ENCODE measurements at places on chromosomes 2 and 18.

DNA sequence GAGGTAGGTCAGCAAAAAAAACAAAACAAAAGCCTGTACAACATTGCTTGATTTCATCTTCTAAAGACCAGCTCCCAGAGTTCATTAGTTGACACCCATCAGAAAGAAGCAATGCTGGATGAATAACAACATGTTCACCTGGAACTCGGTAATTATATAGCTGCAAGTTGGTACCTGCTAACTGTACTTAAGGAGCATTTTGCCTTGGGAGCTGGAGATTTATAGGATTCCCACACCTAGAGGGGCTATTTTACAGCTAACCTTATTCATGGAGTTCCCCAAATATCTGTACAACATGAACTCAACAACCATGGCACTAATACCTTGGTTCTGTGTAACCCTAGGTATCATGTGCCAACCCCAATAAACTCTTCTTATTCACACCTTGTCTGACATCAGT is 281.1 kb upstream of the NCKAP5 start:
- DNase-seq, result no peak

GRCh38 chr2:24147364-24147763 is 24.1 kb downstream of the FAM228B start:
- no peak for DNase-seq

GRCh38 chr2:18976168-18976961 is 382.1 kb downstream of the OSR1 start:
- peak; percentile 95 for DNase-seq

- DNase-seq, result peak; percentile 67
Measured at GRCh38 chr2:190979906-190980629, 33.9 kb downstream of the STAT1 start.

DNA sequence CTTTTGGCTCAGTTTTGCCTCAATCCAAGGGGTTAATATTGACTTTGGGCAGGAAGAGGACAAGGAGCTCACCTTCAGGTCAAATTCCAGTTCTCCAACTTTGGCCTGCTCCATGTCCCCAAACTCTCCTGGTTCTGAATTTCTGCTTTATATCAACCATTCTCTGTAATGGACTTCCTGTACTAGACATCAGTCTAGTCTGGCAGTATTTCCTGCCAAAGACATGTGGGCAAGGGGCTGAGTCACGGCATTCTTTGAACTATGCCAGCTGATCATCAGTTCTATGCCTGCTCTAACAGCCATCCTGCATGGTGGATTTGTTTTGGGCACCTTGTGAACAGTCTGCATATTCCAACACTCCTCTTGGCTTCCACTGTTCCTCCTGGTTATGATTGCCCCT is 199.4 kb downstream of the ZEB2 start:
- DNase-seq, result peak; percentile 66

- no peak for DNase-seq
Measured at GRCh38 chr2:241750076-241750840, 15.8 kb downstream of the D2HGDH start.

DNA sequence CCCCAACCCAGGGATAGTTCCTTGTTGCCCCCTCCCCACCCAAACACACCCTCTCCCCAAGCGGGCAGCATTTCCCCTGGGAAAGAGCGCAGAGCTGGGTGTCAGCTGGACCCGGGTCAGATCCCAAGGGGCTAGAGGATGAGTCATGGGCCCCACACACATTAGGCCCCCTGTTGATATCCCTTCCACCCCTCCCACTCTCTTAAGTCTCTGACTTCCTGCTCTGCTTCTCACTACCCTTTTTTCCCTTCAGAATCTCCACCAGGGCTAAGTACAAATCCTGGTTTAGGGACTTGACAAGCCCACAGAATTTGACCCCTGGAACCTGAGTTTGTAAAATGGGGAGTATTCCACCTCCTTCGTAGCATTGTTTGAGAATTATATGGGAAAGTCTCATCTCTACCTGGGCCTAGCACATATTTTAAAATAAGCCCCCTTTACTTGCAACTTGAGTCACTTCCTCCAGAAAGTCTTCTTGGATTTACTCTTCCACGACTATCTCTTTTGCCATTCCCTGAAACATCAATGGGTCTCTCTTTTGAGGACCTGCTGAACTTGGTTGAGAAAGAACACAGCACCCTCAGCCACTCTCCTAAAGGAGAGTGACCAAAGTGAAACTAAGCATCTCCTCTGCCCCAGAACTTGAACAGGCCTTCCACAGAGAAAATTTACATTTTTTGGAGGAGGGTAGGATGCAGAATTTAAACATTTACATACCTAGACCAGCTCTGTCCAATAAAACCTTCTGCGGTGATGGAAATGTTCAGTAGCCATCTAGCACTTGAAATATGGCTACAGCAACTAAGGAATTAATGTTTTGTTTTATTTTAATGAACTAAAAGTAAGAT is 4.7 kb downstream of the RTKN start:
- no peak for DNase-seq

DNA sequence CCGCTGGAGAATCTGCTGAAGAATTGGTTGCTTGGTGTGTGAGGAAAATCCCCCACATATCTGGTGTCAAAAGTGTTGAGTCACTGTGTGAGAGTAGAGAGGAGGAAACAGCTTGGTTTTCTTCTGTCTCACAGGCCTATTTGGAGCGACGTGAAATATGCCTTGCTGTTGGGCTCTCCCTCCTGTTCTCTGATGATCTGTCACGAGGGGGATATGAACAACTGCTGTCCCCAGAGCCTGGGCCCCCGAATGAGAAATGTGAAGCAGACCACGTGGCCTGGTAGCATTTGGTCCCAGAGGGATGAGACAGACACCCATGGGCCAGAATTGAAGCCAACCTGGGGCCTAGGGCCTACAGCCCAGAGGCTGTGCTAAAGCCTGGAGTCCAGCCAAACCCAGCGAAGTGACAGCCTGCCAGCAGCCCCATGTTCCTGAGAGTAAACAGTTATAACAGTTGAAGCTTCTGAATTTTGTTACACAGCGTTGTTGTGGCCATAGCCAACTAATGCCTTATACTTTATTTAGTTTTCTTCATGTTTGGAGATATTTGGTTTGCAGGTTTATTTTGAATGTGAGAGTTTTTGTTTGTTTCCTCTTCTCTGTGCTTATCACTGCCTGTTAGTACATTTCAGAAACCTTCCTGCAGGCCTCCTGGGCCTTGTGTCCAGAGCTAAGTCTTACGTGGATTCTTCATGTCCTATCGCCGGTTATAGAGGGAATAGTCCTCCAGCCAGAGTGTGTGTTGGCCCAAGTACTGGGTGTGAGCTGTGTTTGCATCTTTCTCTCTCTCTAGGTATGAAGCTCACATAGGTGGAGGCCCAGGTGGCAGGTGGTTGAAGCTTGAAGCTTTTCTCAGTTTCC is 18.7 kb upstream of the COLEC12 start:
- DNase-seq, result peak; percentile 70

GRCh38 chr2:73175663-73176204 is 26.6 kb upstream of the NOTO start:
- DNase-seq, result peak; percentile 73

- no peak for DNase-seq
Measured at GRCh38 chr2:115584507-115584906, 1142.1 kb downstream of the DPP10 start.

DNA sequence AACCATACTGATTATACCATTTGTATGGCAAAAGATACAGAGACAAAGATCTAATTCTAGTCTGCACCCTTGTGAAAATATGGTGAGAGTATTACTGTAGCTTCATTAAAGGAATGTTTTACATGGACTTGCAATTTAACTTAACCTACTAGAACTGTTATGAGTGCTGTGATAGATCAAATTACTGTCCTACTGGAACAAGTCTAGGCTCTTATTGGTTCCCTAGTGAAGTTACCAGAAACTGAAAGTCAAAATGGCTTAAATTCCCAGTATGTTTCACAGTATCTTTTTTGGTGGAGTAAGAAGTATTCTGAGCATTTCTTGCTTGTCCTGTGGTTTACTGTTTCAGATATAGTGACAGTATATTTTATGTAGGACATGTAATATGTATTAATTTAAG is 3.8 kb upstream of the TBR1 start:
- peak; percentile 53 for DNase-seq

DNA sequence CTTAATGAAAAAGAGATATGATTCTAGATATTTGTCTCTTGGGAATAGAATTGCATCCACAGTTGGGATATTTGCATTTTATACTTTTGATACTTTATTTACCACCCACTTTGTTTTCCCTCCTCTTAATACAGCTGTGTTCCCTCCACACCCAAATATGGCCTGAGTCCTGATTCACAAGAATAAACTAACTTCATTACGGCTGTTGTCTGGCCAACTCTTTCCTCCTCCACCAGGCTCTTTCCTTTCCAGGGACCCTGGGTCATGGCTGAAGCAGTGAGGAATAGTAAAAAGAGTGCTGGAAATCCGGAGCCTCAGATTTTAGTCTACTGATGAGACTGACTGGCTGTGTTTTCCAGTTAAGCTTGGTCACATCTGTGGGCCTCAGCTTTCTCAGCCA is 48.4 kb upstream of the STAM2 start:
- no peak for DNase-seq

- DNase-seq, result no peak
Measured at GRCh38 chr2:235138339-235138738, 186.5 kb downstream of the SH3BP4 start.

DNA sequence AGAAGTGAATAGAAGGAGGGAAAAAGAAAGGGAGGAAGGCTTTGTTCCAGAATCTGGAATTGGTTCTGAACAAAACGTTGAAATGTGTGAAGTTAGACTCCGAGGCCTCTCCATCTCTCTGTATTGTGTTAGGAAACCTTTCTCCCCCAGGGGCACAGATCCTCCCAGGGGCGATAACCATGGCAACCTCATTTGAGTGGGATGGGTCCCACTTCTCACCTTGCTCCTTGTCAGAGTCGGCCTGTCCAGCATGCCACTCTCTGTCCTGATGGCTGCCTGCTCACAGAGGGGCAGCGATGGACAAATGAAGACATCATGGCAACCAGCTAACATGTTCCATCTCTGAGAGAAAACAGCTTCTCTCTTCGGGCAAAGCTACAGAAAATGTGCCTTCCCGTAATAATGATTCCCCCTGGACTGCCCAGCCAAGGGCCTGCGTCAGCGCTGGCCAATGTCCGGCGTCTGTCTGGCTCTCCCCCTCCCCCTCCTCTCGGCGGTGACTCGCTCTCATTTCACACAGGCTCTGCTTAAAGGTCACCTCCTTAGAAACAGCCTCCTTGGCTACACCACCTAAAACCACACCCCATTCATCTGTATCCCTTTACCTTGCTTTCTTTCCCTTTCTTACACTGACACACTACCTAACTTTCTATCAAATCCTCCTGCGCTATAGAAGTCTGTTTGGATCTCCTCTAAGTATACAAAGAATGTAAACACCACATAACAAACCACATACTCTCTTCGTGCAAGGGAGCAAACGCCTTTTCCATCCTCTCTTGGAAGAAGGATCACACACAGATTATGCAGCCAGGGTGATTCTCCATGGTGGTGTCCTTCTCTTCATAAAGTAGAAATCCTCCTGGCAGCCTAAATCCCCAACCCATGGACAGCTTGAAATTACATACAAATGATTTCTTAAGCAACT is 32.1 kb upstream of the TTC39C start:
- peak; percentile 83 for DNase-seq

- DNase-seq, result no peak
Measured at GRCh38 chr18:77993188-77993981, 743.7 kb downstream of the GALR1 start.

DNA sequence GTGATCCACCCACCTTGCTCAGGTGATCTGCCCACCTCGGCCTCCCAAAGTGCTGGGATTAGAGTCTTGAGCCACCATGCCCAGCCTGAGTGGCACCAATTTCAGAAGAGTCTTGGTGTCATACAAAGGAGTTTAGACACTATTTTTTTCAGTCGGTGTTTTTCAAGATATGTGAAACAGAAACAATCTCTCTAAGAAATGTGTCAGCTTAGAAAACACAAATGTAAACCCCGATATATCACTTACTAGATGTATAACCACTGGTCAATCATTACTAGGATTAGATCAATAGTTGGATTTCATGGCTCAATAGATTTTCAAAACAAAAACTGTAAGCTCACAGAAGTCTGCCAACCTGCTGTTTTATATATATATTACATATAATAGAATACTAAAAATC is 67.2 kb upstream of the FRZB start:
- no peak for DNase-seq

GRCh38 chr18:79944126-79944731 is 7.2 kb downstream of the SLC66A2 start:
- DNase-seq, result peak; percentile 29

GRCh38 chr18:50706199-50706598 is 113.6 kb downstream of the MRO start:
- DNase-seq, result no peak

DNA sequence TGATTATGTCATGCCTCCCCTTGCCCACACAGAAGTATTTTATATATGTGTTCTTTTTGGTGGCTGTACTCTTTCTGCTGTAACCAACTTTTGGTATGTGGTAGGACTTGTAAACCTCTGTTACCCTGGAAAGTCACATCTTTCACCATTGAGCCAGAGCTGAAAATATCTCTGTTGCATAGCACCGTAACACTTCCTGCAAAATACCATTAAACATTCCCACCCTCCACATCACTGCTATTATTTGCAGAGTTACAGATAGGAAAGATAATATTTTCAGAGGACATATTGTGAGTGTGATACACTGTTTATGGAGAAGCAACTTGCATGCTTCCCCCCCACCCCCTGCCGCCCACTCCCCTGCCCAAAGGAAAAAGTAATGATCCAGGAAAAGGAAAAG is 44.8 kb downstream of the CAB39 start:
- DNase-seq, result peak; percentile 92

GRCh38 chr2:29632018-29632417 is 289.4 kb downstream of the ALK start:
- peak; percentile 50 for DNase-seq

DNA sequence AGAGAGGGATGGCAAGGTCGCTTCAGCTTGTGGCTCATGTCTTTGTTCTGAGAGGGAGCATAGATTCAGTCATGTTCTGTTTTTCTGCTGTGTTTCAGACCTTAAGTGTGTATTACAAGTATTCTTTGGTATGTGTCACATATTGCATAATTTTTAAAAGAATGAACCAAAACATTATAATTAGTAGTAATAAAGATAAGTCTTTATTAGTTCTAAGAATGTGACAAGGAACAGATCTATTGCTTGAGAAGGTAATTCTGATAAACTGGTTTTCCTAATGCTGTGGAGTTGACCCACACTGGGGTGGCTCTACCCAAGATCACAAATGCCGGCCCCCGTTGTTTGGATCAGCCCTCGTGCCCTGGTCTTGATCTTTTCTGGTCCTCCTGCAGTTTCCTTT is 124.3 kb upstream of the FOSL2 start:
- peak; percentile 49 for DNase-seq

Measured in EH (cell line).